AG09319 (cell line): ENCODE measurements at places on chromosomes 1 and 21.

GRCh38 chr1:161390559-161390858 lies 22.8 kb upstream of the CFAP126 start:
- no peak for DNase-seq

DNA sequence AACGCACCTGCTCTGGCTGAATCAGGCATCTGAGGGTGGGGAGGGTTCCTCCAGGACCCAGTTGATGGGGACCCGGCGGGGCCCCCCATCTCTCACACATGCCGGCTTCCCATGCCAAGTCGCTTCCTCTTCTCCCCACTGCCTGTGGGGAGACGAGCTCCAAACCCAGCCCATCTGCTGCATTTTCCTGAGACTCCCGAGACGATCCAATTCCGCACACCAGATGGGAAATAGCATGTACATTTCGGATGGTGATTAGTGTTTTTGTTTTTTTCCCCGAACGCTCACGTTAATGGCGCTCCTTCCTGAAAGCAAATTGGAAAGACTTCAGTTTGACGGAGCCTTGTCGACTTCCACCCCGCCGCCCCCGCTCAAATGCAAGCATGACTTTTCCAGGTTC lies 13.2 kb upstream of the GRIK3 start:
- no peak for DNase-seq

- no peak for DNase-seq
Measured at GRCh38 chr1:229001467-229002011, 266.3 kb downstream of the RHOU start.

GRCh38 chr1:185401019-185401418 lies 84.0 kb upstream of the IVNS1ABP start:
- no peak for DNase-seq

DNA sequence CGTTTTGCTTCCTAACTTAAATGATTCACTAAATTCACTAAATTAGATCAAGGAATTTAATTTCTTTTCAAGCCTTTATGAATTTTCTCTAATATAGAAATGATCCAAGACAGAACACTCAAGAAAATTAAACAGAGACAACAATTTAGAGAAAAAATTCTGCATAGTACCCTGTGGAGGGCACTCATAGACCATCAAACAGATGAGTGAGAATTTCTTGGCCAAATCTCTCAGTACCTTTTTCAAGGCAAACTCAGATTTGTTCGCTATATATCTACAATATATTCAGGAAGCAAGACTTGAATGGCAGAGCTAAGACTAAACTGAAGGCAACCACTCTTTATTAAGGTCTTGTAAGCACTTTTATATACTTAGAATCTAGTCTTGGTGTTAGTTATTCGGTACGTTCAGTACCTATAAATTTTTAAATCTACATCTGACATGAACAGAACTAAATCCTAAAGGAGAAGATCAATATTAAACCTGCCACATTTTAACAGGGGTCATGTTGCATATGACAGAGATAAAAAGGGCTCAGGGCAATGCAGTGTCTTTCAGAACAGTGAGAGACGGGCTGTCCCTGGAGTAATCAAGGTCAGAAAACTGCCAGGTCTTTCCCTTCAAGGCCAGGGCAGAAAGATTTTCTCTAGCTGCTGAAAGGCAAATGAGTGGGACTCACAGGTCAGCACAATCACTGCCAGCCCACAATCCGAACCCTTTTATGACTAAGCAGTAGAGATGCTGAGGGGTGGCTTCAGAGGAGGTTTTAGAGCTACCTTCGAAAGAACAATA lies 118.8 kb upstream of the TMPRSS15 start:
- DNase-seq: no peak

DNA sequence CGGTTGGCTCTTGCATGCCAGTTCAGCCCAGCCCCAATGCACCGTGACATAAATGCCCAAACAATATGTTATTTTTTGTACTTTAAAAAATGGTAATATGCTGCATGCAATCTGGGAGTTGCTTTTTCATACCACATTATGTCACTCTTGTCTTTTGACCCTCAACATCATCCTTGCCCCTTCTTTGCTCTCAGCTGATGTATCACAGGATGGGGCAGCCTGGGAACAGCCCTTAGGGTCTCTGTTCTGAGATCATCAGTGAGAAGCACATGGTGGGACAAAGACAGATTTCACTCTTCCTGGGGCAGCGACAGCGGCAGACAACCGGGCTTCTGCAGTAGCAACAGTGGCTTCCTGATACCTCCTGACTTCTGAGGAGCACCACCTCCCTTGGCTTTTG lies 79.5 kb downstream of the SETD4 start:
- no peak for DNase-seq

DNA sequence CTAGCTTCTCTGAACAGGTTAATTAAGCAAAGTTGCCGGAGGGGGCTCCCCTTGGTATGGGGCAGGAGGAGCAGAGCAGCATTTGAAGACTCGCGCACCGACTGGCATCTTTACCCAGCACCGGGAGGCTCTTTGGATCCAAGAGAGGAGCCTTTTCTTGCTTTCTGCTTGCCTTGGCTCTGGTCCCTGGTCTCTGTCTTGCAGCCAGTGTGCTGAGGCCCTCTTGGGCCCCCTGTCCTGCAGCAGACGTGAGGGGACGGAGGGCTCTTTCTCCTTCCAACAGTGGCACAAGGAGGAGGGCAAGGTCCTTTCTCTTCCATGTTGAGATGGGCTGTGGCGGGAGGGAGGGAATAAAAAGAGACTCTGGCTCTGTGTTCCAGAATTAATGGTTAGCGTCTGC lies 45.6 kb downstream of the ZBTB18 start:
- no peak for DNase-seq

GRCh38 chr1:195714248-195714647 lies 894.0 kb downstream of the KCNT2 start:
- DNase-seq: no peak

DNA sequence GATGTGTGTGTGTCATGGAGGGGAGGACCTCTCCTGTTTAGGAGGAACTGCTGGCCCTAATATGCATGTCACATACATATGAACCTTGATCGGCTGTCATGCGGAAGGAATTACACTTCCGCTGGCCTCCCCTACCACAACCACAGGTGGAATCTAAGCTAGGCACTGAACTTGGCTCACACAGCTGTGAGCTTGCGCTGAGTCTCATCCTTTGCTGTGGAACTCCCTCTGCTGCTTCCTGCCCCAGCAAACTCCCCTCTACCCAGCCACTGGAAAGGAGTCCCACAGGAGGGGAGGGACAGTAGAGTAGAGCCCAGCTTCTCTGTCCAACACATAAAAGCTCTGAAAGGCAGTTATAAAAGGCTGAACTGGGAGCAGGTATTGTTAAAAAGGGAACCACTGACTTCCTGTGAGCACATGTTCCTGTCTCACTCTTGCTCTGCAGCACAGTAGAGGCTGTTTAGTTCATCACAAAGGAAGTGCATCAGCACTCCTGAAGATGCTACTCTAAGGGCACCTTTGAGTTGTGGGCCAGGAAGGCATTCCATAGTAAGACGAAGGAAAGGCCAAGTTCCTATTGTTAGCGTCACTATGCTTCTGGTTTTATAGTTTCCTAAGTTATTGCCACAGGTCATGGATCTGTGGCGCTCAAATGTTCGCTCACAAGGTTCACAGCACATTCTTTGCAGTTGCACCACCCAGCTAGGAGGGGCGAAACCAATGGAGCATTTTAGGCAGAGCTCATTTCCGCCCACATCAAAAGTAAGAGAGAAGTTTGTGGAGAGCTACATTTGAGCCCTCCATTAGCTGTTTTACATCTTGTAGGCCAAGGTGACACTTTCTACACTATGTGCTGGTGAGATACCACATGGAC lies 17.7 kb upstream of the PTPRC start:
- DNase-seq: no peak

DNA sequence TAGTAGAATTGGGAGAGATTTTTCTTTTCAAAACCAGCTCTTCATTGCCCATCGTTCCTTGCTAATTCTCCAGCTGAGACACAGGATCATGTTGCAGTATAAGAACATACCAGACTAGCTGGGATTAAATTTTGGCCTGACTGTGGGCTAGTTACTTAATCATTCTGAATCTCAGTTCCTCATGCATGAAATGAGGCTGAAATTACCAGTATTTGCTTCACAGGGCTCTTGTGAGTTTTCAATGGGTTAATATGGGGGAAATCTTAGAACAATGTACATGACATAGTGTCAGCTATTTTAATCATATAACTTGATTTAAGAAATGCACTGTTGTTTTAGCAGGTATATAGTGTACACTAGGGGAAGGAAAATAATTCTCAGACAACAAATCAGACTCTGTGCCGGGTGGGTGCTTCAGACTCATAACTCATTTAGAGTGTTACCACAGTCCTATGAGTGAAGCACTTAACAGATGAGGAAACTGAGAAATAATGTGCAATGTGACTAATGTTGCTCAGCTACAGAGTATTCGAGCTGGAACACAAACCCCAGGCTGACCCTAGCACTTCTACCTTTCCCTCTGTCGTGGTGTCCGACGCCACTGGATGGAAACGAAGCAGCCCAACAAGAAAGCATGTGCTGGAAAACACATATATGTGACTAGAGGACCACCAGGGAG lies 137.6 kb upstream of the SGIP1 start:
- no peak for DNase-seq

- no peak for DNase-seq
Measured at GRCh38 chr1:200048244-200048643, 20.7 kb downstream of the NR5A2 start.

DNA sequence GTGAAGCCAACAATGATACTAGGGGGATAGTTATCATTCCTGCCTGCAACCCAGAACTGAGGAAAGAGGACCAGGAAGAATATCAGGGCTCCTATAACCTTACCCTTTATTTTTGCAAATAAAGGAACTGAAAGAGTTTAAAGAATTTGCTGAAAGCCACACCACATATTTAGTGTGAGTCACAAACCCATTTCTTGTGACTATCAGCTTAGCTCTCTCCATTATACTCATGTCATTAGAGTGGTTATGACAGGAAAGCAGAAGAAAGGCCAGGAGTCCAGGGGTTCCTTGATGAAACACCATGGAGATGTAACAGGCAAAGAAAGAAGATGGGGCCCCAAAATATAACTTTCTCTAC lies 141.1 kb upstream of the SAMSN1 start:
- no peak for DNase-seq

DNA sequence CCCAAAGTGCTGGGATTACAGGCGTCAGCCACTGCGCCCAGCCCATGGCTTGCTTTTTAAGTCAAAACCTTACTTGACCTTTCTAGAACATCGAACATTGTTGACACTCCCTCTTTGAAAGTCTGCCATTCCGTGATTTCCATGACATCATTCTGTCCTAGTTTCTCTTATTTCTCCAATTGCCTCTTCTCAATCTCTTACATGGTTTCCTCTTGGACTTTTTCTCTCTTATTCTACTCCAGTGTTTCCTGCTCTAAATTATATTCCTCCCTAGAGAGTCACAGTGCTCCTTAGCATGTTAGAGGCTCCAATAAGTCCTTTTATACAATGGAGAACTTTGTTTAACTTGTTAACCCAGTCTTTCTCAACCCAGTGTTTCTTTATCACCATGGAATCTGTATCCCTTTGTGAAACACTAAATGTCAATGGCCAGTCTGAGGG lies 25.5 kb downstream of the JAM2 start:
- no peak for DNase-seq

DNA sequence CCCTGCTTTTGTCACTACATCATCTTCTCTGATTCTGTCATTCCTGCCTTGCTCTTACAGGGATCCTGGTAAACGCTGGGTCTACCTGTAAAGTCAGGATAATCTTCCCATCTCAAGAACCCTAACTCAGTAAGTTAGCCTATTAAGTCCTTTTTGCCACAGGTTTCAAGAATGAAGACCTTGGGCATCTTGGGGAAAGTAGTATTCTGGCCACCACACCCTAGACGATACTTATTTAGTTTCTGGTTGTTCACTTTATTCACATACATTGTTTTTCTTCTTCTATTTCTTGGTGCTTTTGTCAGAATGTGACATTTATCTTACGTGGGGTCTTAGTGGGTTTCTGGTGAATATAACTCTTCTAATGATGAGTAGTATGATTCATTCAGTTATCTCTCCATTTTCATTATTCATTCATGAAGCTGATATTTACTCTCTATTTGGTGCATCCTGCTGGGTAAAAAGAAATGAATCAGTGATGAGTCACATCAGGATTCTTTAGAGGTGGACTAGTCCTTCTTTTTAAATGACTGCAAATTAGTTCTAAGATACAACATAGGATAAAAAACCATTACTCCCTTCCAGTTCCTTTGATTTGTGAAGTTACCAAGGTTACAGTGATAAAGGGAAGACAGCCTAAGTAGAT lies 514.4 kb upstream of the B3GALT2 start:
- no peak for DNase-seq

- DNase-seq: no peak
Measured at GRCh38 chr1:206048582-206048981, 4.4 kb upstream of the RHEX start.

DNA sequence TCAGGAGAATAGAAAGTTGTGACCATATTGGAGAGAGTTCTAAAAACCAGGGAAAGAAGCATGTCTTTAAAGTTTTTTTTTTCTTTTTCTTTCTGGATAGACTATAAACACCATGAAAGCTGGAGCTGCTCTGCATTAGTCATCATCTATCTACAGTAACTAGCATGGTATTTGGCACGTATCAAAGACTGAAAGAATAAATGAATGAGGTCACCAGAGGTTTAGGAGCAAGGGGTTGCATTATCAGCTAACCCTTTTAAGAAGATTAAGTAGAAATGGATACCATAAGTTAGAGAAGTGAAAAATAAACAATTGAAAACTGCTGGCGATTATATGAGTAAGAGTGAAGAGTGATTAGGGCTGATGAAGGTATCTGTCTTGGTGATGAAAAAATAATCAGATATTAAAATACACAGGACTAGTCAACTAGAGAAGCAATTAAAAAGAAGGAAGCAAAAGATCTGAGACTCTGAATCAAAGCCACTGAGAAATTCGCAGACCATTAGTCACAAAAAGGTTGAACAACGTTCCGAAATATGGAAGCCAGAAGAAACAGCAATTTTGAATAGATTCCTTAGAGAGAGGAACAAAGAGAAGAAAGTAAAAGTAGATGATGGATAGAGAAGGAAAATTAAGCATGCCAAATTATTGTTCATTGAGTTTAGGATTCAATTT lies 536.4 kb downstream of the DPYD start:
- DNase-seq: peak; percentile 36

DNA sequence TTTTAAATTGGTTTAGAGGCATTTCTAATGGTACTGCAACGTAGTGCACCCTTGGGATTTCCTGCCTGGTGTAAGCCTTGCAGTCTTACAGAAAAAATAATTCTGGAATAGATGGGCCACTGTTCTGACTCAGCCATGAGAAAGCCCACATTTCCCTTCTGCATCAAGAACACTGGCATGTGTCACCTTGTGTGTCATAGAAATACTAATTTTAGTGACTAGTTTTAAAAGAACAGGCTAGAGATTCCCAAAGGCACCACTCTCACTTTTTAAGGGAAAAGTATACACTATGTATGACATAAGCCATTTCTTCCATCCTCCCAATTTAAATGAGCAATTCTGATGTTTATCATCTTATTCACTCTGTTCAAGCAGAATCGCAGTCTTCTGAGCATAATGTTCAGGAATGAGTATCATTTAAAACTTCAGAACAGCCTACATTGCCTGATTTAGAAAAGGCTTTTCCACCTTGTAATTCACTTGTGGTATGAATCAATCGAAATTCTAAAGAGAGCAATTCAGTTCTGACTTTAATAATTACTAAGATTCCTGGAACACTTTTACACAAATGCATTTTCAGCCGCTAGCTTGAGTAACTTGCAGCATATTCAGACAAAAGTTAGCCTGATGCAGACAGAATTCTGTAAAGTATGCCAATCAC lies 18.8 kb downstream of the RGS13 start:
- no peak for DNase-seq
